ENCODE measurements at places on chromosomes 5 and 9.

DNA sequence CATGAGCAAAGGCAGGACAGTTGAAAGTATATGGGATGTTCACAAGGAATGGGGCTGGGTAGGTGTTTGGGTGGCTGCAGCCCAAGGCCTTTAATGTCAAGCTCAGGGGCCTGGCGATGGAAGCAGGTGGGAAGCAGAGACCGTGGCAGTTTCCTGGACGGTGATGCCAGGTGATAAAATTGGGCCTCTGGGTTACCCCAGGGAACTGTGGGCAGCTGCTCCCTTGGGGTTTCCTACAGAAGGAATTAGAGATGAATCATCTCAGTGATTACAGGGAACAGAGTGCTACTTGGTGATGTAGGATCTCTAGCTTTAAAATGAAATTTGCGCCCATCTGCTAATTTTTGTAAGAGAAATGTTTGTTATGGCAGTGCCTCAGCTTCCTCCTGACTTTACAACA, 39.2 kb downstream of the TSTD2 start:
- DNase-seq: no peak

DNA sequence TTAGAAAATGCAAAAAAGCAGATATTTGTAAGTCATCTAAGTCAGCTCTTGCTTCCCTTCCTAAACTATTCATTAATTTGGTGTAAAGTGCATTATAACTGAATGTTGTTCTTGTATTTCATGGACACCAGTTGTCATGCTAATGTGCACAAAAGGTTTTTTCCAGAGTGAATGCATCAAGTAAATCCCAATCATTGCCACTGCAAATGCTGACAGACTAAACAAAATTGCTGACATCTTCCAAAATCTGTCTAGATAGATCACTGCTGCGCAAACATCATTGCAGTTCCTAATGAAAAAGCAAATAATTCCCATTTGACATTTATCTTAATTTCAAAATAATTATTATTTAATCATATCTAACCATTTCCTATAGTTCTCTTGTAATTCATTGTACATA, 161.7 kb downstream of the PDE4D start:
- no peak for DNase-seq

- no peak for DNase-seq
Measured at GRCh38 chr9:95156074-95156473, 161.4 kb downstream of the FANCC start.

- DNase-seq: no peak
Measured at GRCh38 chr5:82274343-82275211, 3.6 kb downstream of the RPS23 start.

DNA sequence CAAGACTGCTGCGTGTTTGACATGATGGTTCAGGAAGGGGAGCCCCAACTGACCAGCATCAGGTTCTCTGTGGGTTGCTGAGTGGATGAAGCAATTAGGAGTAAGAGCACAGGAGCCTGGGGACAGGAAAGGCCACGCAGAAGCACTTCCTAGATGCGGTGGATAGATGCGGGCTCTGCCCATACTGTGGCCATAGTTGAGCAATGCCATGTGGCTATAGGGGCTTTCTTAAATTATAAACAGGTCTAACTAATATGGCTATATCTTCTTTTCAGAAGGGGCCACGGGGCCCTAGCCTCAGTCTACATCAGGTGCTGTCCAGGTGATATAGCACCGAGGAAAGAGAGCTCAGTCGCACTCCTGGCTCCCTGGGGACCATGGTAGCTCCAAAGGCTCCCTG, 198.6 kb downstream of the GADD45G start:
- DNase-seq: no peak

DNA sequence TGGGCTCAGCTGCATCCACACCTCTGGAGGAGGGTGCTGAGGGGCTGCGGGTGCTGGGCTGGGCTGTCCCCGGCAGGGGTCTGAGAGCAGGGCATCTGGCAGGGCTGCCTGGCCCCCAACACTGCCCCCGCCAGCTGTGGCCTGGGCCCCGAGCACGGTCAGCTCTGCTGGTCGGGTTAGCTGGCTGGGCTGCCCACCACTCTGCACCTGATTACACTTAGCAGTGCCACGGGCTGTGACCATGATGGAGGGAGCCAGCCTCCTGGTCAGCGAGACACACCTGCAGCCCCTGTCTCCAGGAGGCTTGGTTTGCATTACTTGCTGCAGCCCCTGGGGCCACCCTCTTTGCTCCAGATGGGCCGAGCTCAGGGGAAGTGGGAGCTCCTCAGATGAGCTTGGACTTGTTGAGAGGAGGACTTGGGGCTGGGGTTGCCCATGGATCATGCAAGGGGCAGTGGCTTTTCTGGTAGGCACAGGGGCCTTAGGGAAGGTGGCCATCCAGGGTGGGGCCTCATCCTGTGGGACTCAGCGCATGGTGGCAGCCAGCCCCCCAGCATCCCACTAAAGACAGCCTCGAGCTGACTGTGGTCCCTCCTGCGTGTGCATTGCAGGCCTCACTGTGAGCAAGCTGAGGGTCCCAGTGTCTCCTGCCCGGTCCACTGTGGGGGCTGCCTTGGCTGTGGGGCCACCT, 132.0 kb upstream of the FAM120A start:
- no peak for DNase-seq

DNA sequence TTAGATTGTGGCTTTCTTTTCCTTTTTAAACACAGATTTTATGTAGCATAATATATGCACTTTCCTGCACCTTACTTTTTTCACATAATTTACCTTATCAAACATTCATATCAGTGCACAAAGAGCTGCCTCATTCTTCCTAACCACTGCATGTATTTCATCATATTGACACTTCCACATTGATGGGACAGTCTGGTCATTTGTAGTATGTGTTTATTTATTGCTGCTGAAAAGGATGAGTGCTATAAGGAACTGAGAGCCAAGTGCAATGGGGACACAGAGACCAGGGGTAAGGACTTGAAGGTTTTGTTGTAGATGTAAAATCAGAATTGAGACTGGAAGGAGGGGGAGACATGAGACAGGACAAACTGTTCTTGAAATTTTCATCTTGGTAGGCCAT, 193.8 kb downstream of the SMARCA2 start:
- no peak for DNase-seq

- no peak for DNase-seq
Measured at GRCh38 chr5:10469253-10470050, 27.8 kb downstream of the ROPN1L start.
